Heart right ventricle (tissue), 16 donors: ENCODE measurements at places on chromosomes 6 and 20.

DNA sequence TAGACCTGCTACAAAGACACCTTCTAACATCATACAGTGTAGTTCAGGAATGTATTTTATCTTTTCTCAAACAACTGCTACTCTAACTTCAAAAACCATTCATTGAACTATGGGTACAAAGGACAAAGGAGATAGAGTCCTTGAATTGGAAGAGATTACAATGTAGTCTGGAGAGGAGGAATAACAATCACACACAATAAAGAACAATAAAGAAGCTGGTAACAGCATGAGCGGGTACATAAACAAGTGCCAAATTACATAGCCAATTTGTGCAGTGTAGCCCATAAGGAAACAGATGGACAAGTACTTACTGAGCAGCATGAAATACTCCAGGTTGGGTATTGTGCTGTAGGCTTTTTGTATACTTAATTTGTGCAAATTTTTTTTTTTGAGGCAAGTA is 44.3 kb downstream of the OSTM1 start:
- H3K4me1 ChIP-seq = no peaks in the 10 kb centered on the region
- no peak overlapping the region for H3K4me3 ChIP-seq
- H3K36me3 ChIP-seq = no peaks in the 10 kb centered on the region
- no peak overlapping the region for H3K27ac ChIP-seq
- H3K27me3 ChIP-seq = no peaks in the 10 kb centered on the region

GRCh38 chr6:81800666-81801065 is 48.2 kb upstream of the TENT5A start:
- H3K36me3 ChIP-seq = no peaks in the 10 kb centered on the region
- no peaks in the 10 kb centered on the region for H3K27me3 ChIP-seq
- H3K4me1 ChIP-seq = no peaks in the 10 kb centered on the region
- no peak overlapping the region for H3K27ac ChIP-seq
- no peak overlapping the region for H3K4me3 ChIP-seq

- no peak overlapping the region for H3K27ac ChIP-seq
- no peaks in the 10 kb centered on the region for H3K36me3 ChIP-seq
- H3K4me1 ChIP-seq = no peaks in the 10 kb centered on the region
Measured at GRCh38 chr6:118333772-118334171, 214.3 kb upstream of the PLN start.

GRCh38 chr20:37393196-37393862 is 47.4 kb downstream of the SRC start:
- H3K27ac ChIP-seq = no peak overlapping the region
- H3K27me3 ChIP-seq = no peaks in the 10 kb centered on the region
- H3K4me1 ChIP-seq = peaks cover 14% of the 10 kb centered on the region
- DNase-seq = no peak
- H3K4me3 ChIP-seq = no peak overlapping the region

DNA sequence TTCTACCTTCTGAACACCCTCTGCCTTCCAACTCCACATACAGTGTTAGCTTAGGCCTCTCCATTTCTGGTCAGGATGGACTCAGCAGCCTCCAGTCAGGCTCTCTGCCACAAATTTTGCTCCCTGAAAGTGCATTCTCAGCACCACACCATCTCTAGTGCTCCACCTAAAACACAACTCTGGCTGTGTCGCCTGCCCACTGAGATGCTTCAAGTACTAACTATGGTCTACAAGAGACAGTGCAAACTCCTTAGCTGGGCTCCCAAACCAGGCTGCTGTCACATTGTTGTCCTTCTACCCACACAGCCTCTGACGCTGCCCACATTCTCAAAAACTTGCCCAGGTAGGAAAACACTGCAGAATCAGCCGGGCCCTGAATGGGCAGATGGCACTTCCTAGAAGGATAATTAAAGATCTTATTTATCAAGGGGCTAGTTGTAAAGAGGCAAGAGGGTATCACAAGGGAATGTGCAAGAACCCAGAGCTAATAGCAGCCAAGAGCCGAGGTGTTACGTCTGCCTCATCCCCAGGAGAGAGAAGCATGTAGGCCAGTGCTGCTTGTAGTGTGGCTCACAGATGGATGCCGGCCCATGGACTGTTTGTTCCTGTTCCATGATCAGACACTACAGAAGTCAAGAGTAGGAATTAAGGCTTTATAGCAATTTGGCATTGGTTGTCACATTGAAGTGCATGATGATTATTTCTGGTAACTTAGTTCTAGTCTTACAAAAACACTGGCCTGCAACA is 189.7 kb downstream of the LRFN2 start:
- H3K36me3 ChIP-seq = no peaks in the 10 kb centered on the region
- H3K4me3 ChIP-seq = no peak overlapping the region
- H3K4me1 ChIP-seq = no peaks in the 10 kb centered on the region
- no peak for DNase-seq
- H3K27ac ChIP-seq = no peak overlapping the region

DNA sequence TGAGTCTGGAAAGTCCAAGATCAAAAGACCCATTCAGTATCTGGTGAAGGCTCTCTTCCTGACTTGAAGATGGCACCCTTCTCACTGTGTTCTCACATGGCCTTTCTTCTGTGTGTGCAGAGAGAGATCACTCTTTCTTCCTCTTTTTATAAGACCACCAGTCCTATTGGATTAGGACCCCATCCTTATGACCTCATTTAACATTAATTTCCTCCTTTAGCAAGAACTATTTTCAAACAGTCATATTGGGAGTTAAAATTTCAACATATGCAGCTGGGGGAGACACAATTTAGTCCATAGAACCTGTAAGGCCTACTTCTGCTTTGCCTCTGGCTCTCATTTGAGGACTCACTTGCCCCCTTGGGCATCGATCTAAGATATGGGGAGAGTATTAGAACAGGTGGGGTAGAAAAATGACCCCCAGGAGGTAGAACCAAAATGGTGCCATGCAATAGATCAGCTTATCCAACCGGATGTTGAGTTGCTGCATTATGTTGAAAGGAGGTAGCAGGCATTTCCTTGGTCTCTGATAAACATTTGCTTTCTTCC is 78.4 kb upstream of the ATXN1 start:
- H3K4me3 ChIP-seq = no peak overlapping the region
- H3K36me3 ChIP-seq = no peaks in the 10 kb centered on the region
- H3K4me1 ChIP-seq = peaks cover 11% of the 10 kb centered on the region
- no peak for DNase-seq

GRCh38 chr6:41719436-41720261 is 15.8 kb downstream of the TFEB start:
- H3K4me1 ChIP-seq = peaks cover 79% of the 10 kb centered on the region
- H3K36me3 ChIP-seq = no peaks in the 10 kb centered on the region
- no peak overlapping the region for H3K4me3 ChIP-seq
- no peaks in the 10 kb centered on the region for H3K27me3 ChIP-seq
- DNase-seq = no peak

DNA sequence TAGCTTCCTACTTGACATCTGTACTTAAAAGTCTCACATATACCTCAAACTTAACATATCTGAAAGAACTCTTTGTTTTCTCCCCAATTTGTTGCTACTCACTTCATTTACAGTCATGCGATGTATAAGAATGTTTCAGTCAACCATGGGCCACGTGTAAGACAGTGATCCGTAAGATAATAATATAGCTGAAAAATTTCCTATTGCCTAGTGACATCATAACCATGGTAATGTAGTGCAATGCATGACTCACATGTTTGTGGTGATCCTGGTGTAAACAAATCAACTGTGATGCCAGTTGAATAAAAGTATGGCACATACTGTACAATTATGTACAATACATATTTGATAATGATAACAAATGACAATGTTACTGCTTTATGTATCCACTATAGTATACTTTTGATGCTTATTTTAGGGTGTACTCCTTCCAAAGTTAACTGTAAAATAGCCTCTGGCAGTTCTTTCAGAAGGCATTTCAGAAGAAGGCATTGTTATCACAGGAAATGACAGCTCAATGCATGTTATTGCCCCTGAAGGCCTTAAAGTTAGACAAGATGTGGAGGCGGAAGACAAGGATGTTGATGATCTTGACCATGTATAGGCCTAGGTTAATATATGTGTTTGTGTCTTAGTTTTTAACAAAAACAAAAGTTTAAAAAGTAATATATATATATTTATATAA is 579.0 kb downstream of the EPHA7 start:
- no peaks in the 10 kb centered on the region for H3K4me1 ChIP-seq
- H3K27ac ChIP-seq = no peak overlapping the region
- DNase-seq = no peak

GRCh38 chr6:13491538-13491937 is 4.1 kb upstream of the GFOD1 start:
- peaks cover 6% of the 10 kb centered on the region for H3K4me1 ChIP-seq
- no peaks in the 10 kb centered on the region for H3K27me3 ChIP-seq
- no peak for DNase-seq
- no peaks in the 10 kb centered on the region for H3K36me3 ChIP-seq

DNA sequence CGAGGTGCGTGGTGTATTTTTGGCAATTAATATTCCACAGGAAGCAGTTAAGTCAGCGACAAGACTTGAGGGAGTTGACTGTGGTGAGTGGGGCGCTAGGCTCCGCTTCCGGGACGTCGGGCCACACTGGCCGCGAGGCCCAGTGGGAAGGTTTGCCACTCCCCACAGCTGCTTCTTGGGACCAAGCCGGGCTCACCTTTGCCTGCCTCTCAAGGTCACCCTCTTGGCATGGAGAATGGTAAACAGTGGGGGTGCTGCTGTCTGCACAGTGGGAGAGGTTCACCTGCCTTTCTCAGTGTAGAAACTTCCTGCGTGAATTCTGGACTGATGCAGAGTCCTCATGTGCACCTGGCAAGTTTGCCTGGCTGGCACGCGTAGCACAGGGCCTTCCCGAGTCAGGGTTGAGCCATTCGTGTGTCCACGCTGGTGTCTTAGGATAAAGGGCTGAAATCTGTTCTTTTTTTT is 6.4 kb downstream of the OSBPL2 start:
- H3K27me3 ChIP-seq = no peaks in the 10 kb centered on the region
- no peak for DNase-seq
- H3K36me3 ChIP-seq = peaks cover 29% of the 10 kb centered on the region
- H3K4me1 ChIP-seq = peaks cover 81% of the 10 kb centered on the region

GRCh38 chr6:53361549-53362031 is 12.8 kb upstream of the ELOVL5 start:
- no peak overlapping the region for H3K27ac ChIP-seq
- H3K4me1 ChIP-seq = peaks cover 17% of the 10 kb centered on the region
- no peaks in the 10 kb centered on the region for H3K27me3 ChIP-seq
- H3K4me3 ChIP-seq = no peak overlapping the region

DNA sequence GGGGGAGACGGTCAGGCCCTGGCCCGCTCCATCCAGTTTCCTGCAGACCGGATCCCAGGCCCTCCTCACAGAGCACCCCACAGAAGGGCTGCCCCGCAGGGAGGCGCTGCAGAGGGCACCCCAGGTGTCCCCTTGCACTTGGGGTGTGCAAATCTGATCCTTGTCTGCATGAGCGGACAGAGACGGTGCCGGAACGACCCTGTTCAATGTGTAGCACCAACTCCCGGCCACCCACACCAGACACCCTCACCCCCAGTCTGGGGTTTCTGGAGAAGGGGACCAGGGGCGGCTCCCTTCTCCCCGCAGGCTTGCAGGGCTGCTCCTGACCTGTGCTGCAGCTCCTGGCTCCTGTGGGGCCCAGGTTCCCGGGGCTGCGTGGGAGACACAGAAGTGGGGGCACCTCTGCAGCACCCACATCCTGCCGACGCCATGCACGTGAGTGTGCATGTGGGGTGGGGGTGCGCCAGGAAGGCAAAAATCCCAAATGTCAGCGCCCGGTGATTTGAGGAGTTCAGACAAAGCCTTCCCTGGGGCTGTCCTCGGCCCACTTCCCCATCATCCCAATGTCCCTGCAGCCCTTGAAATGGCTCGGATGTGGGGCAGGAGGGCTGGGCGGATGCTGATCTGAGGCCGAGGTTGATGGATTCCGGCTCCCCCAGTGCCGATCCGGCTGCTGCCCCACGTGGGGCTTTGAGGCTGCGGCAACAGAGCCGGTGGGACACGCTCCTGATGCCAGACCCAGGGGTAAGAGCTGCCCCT is 85.3 kb upstream of the BHLHE23 start:
- DNase-seq = peak; percentile 4
- no peaks in the 10 kb centered on the region for H3K36me3 ChIP-seq
- H3K4me3 ChIP-seq = no peak overlapping the region
- peaks cover 43% of the 10 kb centered on the region for H3K27me3 ChIP-seq

DNA sequence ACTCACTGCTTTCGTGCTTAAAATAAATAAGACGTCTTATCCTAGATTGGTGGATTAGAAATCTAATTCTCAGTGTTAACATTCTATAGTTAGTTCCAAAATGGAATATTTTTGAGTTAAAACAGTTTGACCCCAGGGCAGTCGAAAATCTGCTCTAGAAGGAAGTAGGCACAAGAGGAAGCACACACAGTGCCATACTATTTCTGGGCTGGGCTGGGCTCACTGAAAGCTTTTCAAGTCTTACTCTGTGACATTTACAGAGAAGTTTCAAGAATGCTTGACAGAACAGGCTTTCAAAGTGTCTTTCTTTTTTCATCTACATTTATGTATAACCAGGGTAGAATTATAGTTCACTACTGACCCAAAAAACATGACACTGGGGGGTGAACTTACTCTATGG is 209.8 kb downstream of the SOD2 start:
- no peak overlapping the region for H3K4me3 ChIP-seq
- no peaks in the 10 kb centered on the region for H3K36me3 ChIP-seq
- no peaks in the 10 kb centered on the region for H3K4me1 ChIP-seq
- no peak overlapping the region for H3K27ac ChIP-seq
- H3K27me3 ChIP-seq = no peaks in the 10 kb centered on the region
- DNase-seq = no peak

DNA sequence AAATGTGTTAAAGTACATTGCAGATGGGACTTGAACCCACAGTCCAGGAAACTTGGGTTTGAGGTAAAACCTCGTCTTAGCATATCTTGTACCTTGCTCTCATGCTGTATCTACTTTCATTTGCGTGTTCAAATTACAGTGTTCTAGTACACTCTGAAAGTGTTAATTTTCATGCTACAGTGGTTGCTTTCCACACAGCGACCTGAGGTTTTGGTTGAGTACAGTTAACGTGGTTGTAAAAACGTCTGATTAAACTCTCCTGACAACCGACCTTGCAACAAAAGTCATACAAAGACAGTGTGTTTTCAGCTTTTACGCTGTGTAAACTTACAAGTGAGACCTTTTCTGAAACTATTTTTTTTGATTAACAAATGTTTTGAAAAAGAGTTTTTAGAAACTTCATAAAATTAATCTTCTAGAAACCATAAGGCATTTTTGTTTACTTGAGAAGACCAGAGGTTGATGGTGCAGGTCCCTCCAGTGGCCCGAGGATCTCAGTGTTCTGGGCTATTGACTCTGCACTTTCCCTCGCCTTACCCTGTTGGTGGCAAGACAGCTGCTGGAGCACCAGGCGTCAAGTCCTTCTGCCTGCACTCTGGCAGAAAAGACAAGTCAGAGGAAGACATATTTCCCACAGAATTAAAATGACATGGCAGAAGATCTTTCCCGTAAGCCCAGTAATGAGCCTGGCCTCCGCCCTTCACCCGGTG is 334.0 kb downstream of the THBS2 start:
- peaks cover 7% of the 10 kb centered on the region for H3K4me1 ChIP-seq
- no peaks in the 10 kb centered on the region for H3K36me3 ChIP-seq
- no peak overlapping the region for H3K27ac ChIP-seq
- H3K27me3 ChIP-seq = peaks cover 3% of the 10 kb centered on the region
- no peak for DNase-seq

DNA sequence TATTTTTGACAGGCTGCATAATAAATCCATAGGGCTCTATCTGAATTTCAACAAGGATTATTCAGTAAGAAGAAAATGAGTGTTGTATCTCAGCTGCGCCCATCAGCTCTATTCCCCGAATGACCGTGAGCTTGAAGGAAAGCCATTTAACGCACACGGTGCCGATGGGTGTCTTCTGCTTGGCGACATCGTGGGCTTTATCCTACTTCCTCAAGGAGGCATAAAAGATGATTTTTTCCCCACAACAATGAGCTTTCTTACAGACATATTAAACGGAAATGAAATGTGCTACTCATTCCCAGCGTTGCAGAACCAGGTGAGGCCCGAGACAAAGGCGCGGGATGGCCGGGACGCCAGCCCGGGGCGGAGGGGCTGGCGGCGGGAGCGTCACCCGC is 710 bp downstream of the DYNLT1 start:
- H3K27ac ChIP-seq = peak overlapping the region; percentile 97
- peaks cover 5% of the 10 kb centered on the region for H3K36me3 ChIP-seq
- peak overlapping the region; percentile 85 for H3K4me3 ChIP-seq
- H3K4me1 ChIP-seq = peaks cover 25% of the 10 kb centered on the region
- no peaks in the 10 kb centered on the region for H3K27me3 ChIP-seq
